ENCODE measurements at places on chromosomes 6 and 20. TPM values are rescaled to one million over a fixed set of nuclear protein-coding genes. Genes with fewer than 3 reads are reported as not detected.

BPIFB1 gene
- total RNA-seq, result not detected

MCHR2 gene
- not detected for total RNA-seq

LAMA5 gene
- 17.5 TPM for total RNA-seq

DNA sequence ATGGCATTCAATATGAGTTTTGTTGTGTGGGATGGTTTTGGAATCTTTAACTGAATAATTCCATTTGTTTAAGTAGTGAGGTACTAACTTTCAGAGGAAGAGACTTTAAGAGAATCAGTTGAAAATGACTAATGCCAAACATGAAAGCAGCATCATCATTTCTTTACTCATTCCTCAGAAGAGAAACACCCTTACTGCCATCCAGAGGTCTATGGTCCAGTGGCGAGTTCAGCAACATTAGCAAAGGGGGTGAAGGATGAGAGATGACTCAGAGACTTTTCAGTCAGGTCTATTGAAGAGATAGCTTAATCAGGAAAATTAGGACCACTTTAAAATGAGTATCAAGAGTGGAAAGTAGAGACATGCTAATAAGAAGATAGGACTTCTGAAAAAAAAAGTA, 118.8 kb downstream of the COL19A1 start:
- no peak overlapping the region for H3K27ac ChIP-seq
- H3K4me3 ChIP-seq, result no peak overlapping the region
- no peak for DNase-seq
- H3K27me3 ChIP-seq, result no peaks in the 10 kb centered on the region
- no peaks in the 10 kb centered on the region for H3K4me1 ChIP-seq

- DNase-seq, result no peak
- H3K4me3 ChIP-seq, result no peak overlapping the region
- no peak overlapping the region for H3K27ac ChIP-seq
These were observed 25.5 kb upstream of the L3MBTL3 start for GRCh38 chr6:129992881-129993280.

DNA sequence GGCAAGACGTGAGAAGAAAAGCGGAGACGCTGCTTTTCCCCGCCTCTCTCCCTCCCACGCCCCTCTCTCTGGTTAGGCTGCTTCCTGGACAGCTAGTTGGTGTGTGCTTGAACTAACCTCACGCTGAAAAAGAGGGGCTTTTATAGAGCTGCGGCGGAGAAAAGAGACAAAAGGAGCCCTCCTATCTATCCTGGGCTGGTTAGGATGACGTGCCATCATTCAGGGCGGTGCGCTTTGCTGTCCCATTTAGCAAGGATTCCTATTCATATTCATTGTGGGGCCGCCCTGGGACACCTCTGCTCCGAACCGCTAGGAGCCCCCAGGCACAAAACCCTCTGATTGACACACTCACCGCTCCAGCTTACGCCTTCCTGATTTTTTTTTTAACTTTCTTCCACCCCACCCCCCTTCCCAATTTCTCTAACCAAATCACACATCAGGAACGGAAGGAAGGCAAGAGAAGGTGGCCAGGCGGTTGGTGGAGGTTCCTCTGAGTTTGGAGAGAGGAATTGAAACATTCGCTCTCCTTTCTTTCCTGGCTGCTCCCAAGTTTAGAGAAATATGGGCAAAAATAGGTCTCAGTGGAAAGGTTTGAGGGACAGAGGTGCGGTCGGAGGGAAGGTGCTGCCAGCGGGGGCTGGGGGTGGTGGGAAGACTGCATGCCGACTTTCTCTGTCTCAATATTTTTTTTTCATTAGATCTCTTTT, at the start of gene OLIG3:
TSS of gene OLIG3 (minus strand) at position 114 of the 707 bp plus-strand sequence. CDS start 224 bp downstream, outside the sequence.
- H3K36me3 ChIP-seq, result no peaks in the 10 kb centered on the region
- H3K27me3 ChIP-seq, result no peaks in the 10 kb centered on the region
- H3K4me1 ChIP-seq, result peaks cover 17% of the 10 kb centered on the region
- no peak for DNase-seq
- no peak within 1 kb of the TSS for H3K27ac ChIP-seq
- no peak within 1 kb of the TSS for H3K4me3 ChIP-seq

GRCh38 chr20:48745330-48745729, 82.5 kb downstream of the PREX1 start:
- no peak overlapping the region for H3K27ac ChIP-seq
- H3K36me3 ChIP-seq, result no peaks in the 10 kb centered on the region

Measured in Karpas-422 (cell line).